ENCODE measurements at places on chromosomes 3 and 15. TPM values are rescaled to one million over a fixed set of nuclear protein-coding genes. Genes with fewer than 3 reads are reported as not detected.

The CHL1 gene
- polyA plus RNA-seq: 2.2 TPM

The CELSR3 gene
- 0.35 TPM for polyA plus RNA-seq

The TMCO5A gene
- polyA plus RNA-seq: not detected

The NEK10 gene
- 4.6 TPM for polyA plus RNA-seq

The UTS2B gene
- polyA plus RNA-seq: 0.14 TPM

The THAP10 gene
- 2.5 TPM for polyA plus RNA-seq

The GNAT1 gene
- not detected for polyA plus RNA-seq

The SH2D7 gene
- 0.09 TPM for polyA plus RNA-seq

DNA sequence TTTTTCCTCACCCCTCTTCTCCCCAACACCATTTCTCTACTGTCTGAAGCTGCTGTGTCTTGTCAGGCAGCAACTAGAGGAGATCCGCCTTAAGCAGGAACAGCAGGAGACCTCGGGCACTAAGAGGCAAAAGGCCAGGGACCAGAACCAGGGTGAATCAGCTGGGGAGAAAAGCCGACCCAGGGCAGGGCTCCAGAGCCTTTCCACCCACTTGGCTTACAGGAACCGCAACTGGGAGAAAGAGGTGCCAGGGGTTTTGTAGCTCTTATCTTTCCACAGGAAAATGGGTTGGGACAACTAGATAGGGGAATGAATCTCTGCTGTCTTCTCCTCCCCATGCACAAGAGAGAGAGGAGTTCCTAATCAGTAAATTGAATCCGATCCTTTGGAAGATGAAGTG lies 3.0 kb upstream of the NGRN start:
- no peak for DNase-seq

- DNase-seq: no peak
These were observed 1346.1 kb upstream of the EPHA6 start for GRCh38 chr3:95468331-95468730.

GRCh38 chr3:144045766-144046165 lies 74.1 kb downstream of the DIPK2A start:
- DNase-seq: no peak

DNA sequence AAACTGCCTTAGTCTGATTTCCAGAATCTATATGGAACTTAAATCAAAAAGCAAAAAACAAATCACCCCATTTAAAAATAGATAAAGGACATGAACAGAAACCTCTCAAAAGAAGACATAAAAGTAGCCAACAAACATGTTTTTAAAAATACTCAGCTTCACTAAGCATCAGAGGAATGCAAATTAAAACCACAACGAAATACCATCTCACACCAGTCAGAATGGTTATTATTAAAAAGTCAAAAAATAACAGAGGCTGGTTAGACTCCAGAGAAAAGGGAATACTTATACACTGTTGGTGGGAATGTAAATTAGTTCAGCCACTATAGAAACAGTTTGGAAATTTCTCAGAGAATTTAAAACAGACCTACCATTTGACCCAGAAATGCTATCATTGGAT lies 367.9 kb downstream of the ZIC4 start:
- DNase-seq: no peak

GRCh38 chr3:142459929-142460328 lies 12.1 kb upstream of the XRN1 start:
- DNase-seq: no peak

GRCh38 chr15:72184165-72184811 lies 13.3 kb downstream of the GRAMD2A start:
- DNase-seq: no peak

GRCh38 chr3:155978324-155978723 lies 107.9 kb downstream of the GMPS start:
- DNase-seq: no peak

GRCh38 chr3:47877290-47877689 lies 74.4 kb downstream of the DHX30 start:
- no peak for DNase-seq

GRCh38 chr15:61660579-61660978 lies 399.7 kb downstream of the VPS13C start:
- DNase-seq: peak; percentile 45

- DNase-seq: no peak
These were observed 58.6 kb upstream of the SLC6A1 start for GRCh38 chr3:10933805-10934481.

DNA sequence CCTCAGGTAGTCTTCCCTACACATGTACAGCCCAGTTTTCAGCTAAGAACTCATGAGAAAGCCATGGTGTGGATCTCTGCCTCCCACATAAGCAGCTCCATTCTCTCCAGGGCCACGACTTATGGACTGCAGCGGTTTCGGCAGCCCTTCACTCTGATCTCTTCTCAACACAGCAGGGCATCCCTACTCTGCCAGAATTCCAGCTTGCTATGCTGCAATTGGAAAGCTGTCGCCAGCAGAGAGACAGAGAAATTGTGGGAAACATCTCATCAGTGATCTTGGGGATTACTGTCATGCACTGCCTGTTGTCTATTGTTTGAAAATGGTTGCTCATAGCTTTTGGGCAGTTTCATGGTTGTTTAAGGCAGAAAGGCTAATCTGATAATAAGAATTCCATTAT lies 11.9 kb upstream of the BLM start:
- no peak for DNase-seq

- no peak for DNase-seq
These were observed 9.6 kb upstream of the PSMD2 start for GRCh38 chr3:184289426-184289938.

Data from forelimb muscle (tissue), 1 donor.